A549 treated with AZD2906 at 1 μM for 4 hours (cell line): ENCODE measurements at places on chromosomes 3 and 15. TPM values are rescaled to one million over a fixed set of nuclear protein-coding genes. Genes with fewer than 3 reads are reported as not detected.

The THOC7 gene
- total RNA-seq, result 55.7 to 69.2 TPM (median 56.9 TPM) in 5 replicates

The SSUH2 gene
- 0.60 to 1.1 TPM (median 1.0 TPM) in 5 replicates for total RNA-seq

The GP5 gene
- 0.01 to 0.02 TPM in 2 of 5 replicates, not detected in the others for total RNA-seq

The NAALADL2 gene
- total RNA-seq, result 0.09 to 0.28 TPM (median 0.15 TPM) in 4 of 5 replicates, not detected in the other

The TGM5 gene
- total RNA-seq, result not detected in 5 replicates

The HHATL gene
- not detected in 5 replicates for total RNA-seq

The TMEM44 gene
- 8.1 to 11.3 TPM (median 10.6 TPM) in 5 replicates for total RNA-seq

The APH1B gene
- total RNA-seq, result 17.0 to 24.8 TPM (median 20.8 TPM) in 5 replicates

The THAP10 gene
- total RNA-seq, result 4.1 to 6.1 TPM (median 4.7 TPM) in 5 replicates

The ZNF662 gene
- not detected in 5 replicates for total RNA-seq

The CLRN1 gene
- total RNA-seq, result not detected in 5 replicates

The MGLL gene
- 64.4 to 75.1 TPM (median 70.0 TPM) in 5 replicates for total RNA-seq

The BFSP2 gene
- not detected in 5 replicates for total RNA-seq

The GRAMD1C gene
- total RNA-seq, result 0.24 to 0.78 TPM (median 0.46 TPM) in 5 replicates

The TIPIN gene
- 20.0 to 26.9 TPM (median 21.7 TPM) in 5 replicates for total RNA-seq

The OPA1 gene
- total RNA-seq, result 21.0 to 34.7 TPM (median 25.9 TPM) in 5 replicates

The SAMMSON gene
- 0.05 TPM in 1 of 5 replicates, not detected in the others for total RNA-seq

The BSN gene
- total RNA-seq, result 0.12 to 0.19 TPM (median 0.16 TPM) in 5 replicates

The ADAMTS7 gene
- total RNA-seq, result 5.8 to 9.9 TPM (median 8.8 TPM) in 5 replicates

The GUCA1C gene
- not detected in 5 replicates for total RNA-seq

The ROPN1 gene
- not detected in 5 replicates for total RNA-seq

The ADAMTS17 gene
- 0.13 to 0.42 TPM (median 0.16 TPM) in 5 replicates for total RNA-seq

The CIDEC gene
- total RNA-seq, result 75.0 to 98.5 TPM (median 81.8 TPM) in 5 replicates

The GTF2A2 gene
- 158 to 174 TPM (median 165 TPM) in 5 replicates for total RNA-seq

The SLC28A2 gene
- total RNA-seq, result 0.03 to 0.05 TPM in 2 of 5 replicates, not detected in the others

The MYRIP gene
- total RNA-seq, result 0.05 TPM in 1 of 5 replicates, not detected in the others

The BLM gene
- total RNA-seq, result 12.1 to 13.6 TPM (median 12.9 TPM) in 5 replicates

The CLDN11 gene
- total RNA-seq, result 0.07 to 0.15 TPM (median 0.12 TPM) in 5 replicates

The ULK3 gene
- 26.1 to 36.0 TPM (median 35.1 TPM) in 5 replicates for total RNA-seq

The SLC38A3 gene
- 0.03 to 0.15 TPM (median 0.13 TPM) in 4 of 5 replicates, not detected in the other for total RNA-seq

The TMCO5A gene
- not detected in 5 replicates for total RNA-seq
